ENCODE measurements at places on chromosomes 11 and 22.
A peak's percentile ranks its signal among the peaks of the same experiment; 100 is the strongest.

GRCh38 chr22:35631597-35631996 lies 14.5 kb upstream of the MB start:
- DNase-seq, result no peak

GRCh38 chr11:61080986-61081590 lies 21.2 kb upstream of the CD5 start:
- no peak for DNase-seq

GRCh38 chr22:49992921-49993648 lies 19.5 kb downstream of the IL17REL start:
- DNase-seq, result no peak

DNA sequence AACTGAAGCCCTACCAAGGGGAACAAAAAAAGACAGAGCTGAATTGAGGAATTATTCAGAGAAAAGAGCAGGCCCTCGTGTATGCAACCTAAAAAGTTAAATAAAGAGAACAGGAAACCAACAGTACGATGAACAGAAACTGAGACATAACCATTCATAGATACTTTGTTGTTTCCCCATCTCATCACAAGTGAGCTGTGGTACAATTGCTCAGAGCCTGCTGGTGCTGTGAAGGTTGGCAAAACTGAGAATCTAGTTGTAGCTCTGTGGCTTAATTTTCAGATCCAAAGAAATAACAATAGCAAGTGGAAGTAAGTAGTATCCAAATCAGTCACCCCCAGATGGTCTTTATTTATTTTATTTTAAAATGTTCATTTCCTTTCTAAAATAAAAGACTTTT lies 37.7 kb upstream of the BLID start:
- DNase-seq, result no peak

DNA sequence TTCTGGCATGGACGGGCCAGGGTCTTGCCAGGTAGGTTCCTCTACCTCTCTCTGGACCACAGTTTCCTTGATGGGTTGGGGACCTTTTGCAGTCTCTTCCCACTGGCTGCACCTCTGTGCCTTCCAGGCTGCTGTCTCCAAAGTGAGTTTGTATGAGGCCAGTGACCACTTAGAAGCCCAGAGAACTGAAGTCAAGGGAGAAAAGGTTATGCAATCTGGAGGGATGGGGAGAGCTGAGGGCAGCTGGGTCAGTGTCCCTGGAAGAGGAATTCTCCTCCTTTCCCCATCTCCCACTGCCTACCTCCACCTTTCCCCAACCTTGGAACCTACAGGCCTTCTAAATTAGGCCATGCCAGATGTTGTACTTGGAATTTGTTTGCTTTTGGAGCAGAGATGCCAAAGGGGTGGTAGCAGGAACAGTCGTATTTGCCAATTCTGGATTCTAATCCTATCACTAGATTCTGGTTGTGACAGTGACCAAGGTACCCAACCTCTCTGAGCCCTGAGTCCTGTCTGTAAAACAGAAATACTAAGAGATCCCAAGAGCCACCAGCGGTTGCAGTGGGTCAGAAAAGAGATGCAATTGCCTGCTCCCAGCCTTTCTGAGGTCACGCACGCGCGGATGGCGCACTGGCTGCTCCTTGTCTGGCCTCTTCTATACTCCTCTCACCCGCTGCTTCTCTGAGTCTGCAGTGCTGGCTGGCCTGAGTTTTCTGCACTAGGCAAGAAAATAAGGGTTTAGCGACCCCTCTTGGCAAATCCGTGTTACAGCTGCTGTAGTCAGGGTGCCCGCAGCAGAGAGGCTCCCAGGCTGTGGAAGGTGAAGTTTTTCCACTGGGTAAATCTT lies 10.7 kb upstream of the ACCSL start:
- DNase-seq, result peak; percentile 27

DNA sequence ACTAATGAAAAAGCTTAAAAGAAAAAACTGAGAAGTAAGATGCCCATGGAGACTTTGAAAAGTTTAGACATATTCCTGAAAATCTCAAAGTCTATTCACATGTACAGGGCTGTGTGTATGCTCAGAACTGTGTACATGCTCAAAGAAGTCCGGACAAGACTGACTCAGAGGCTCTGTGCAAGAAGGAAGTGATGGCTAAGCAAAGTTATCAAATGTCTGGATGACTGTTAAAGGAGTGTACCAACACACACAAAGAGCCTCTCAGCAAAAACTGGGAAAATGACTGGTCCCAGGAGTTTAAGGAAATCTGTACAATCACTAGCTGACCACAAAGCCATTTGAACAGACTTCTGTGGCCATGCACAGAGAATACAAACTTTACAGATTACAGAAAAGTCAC lies 33.1 kb upstream of the ARHGAP32 start:
- DNase-seq, result no peak

GRCh38 chr11:108927791-108928545 lies 263.1 kb downstream of the DDX10 start:
- no peak for DNase-seq

DNA sequence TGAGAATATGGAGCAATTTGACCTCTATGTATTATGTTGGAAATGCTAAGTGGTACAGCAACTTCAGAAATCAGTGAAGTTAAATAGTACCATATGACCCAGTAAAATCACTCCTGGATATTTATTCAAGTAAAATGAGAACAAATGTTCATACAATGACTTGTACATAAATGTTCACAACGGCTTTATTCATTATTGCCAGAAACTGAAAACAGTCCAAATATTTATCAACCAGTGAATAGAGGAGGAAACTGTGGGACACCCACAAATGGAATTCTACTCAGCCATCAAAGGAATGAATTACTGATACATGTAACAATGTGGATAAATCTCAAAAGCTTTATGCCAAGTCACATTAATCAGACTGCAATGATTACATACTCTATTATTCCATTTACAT lies 416.3 kb downstream of the AASDHPPT start:
- DNase-seq, result no peak

DNA sequence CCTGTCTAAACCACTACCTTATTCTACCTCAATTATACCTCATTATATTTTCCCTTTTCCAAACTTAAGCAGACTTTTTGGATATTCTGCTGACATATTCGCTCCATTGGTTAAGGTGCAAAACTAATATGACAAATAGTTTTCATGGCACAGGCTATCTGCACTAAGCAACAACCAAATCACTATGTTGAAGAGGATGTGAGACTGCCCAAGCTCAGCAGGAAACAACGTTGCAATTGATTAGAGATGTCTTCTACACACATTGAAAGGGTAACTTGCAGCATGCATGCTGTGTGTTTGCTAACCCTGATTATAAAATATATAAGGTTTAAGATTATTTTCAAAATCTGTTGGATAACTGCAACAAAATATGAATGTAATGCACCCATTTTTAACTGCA lies 61.6 kb downstream of the STK33 start:
- no peak for DNase-seq

DNA sequence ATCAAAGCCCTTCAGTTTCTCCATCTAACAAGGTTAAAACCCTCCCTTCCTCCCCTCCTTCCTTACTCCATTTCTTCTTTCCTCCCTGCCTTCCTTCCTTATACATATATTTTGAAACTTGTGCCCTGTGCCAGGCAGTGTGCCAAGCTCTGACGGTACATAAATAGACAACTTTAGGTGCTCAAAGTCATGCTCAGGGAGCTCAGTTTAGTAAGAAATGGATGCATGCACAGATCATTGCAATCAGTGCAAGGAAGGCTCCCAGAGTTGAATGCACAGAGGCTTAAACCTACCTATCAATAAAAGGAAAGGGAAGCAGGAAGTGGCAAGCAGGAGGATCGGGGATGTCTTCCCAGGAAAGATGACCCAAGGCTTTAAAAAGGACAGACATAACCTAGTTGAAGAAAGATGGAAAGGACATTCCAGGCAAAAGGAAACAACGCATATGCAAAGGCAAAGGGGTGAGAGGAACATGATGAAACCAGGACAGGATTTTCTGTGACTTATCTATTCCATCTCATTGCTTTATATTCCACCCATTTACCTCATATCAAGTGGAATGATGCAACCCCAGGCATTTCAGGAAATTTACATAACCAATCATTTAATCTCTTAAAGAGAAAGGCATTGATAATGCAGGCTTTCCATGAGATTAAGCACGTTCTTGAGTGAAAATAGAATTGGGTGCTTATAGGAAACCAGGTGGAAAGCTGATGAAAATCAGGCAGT lies 13.2 kb downstream of the FZD4 start:
- DNase-seq, result no peak

DNA sequence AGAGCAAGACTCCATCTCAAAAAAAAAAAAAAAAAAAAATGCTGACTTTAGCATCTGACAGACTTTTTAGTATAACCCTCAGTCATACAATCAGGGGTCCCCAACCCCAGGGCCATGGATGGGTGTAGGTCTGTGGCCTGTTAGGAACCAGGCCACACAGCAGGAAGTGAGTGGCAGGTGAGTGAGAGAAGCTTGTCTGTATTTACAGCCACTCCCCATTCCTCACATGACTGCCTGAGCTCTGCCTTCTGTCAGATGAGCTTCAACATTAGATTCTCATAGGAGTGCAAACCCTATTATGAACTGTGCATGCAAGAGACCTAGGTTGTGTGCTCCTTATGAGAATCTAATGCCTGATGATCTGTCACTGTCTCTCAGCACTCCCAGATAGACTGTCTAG lies 3.3 kb downstream of the FAM227A start:
- no peak for DNase-seq

- no peak for DNase-seq
Measured at GRCh38 chr22:46589141-46589748, 30.9 kb upstream of the GRAMD4 start.

- DNase-seq, result no peak
Measured at GRCh38 chr11:59923813-59924212, 14.4 kb upstream of the OOSP1 start.

GRCh38 chr11:115780646-115781362 lies 276.6 kb upstream of the CADM1 start:
- no peak for DNase-seq

DNA sequence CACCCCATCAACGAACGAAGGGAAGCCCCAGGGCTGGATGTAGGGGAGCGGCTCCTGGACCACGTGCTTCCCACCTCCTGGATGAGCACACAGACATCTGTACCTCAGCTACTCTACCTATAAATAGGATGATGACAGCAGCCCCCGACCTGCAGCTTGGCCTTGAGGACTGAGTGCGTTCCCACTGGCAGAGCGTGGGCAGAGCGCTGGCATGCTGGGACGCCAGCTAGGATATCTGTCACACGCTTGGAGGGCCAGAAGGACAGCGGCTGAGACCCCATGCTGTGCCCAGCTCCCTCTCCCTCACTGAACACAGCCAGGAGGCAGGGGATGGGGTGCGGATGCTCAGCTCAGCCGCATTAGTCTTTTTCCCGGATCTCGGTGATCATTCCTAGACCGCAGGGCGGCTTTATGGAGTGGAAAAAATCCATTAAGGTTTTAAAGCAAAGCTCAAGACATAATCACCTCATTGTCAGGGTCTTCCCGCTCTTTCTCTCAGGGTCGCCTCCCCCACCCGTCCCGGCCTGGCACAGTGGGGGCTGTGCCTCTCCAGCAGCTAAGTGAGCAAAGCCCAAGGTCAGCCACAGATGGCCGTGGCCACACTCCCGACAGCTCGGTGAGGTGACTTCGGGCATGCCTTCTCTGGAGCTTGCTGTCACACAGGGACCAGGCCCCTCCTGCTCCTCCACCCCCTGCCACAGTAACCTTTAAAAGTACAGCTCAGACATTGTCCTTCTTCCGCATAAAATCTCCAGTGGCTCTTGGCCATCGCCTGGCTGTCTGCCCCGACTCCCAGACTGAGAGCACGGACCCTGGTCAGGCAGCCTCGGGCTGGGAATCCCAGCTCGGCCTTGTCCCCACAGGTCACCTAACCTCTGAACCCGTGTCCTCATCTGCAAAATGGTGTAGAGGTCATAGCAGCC lies 69.6 kb upstream of the SHISAL1 start:
- no peak for DNase-seq

GRCh38 chr11:121793291-121793690 lies 322.7 kb downstream of the BLID start:
- DNase-seq, result no peak

DNA sequence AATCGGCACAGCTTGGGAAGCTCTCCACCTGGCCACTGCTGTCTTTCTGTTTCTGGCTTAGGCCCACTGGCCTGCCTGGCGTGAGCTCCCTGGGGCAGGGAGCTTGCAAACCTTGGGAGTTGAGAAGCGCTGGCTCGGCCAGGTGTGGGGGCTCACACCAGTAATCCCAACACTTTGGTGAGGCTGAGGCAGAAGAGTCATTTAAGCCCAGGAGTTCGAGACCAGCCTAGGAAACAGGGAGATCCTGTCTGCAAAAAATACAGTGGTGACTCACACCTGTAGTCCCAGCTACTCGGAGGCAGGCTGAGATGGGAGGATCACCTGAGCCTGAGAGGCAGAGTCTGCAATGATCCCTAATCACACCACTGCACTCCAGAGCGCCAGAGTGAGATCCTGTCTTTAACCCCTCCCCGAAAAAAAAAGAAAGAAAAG lies 4.0 kb downstream of the AP5B1 start:
- no peak for DNase-seq

- no peak for DNase-seq
Measured at GRCh38 chr11:126132319-126132718, 69.7 kb upstream of the CDON start.

- no peak for DNase-seq
Measured at GRCh38 chr22:23548501-23549197, 31.4 kb downstream of the IGLL1 start.

DNA sequence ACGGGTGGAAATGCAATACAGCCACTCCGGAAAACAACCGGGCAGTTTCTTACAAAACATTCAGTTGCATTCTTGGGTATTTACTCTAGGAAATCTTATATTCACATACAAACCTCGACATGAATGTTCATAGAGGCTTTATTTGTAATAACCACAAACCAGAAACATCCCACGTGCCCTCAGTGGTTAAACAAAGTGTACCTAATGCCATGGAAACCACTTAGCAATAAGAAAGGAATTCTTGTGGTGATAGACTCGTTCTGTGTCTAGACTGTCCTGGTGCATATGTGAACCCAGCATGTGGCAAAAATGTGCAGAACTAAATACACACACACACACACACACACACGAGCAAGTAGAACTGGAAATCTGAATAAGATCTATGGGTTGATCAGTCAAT lies 1073.3 kb downstream of the TBC1D22A start:
- DNase-seq, result peak; percentile 26

DNA sequence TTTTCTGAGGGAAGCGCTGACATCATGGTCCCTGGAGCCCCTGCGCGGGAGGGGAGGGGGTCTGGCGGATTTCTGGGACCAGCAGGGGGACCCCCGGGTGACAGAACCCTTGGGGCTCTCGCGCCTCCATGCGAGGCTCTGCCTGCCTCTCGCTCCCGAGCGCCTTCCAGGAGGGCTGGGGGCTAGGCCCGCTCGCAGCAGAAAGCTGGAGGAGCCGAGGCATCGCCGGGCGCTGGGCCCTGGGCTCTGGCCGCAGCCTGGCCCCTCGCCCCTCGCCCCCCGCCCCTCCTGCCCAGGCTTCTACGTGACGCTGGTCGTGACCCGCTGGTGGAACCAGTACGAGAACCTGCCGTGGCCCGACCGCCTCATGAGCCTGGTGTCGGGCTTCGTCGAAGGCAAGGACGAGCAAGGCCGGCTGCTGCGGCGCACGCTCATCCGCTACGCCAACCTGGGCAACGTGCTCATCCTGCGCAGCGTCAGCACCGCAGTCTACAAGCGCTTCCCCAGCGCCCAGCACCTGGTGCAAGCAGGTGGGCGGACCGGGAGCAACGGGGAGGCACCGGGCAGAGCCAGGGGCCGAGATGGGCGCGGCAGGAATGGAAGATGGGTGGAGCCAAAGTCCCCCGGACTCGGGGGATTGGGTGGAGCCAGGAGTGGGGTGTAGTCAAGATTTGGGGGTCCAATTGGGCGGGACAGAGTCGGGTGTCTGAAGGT lies 5.4 kb downstream of the BEST1 start:
- no peak for DNase-seq
